CD4-positive, alpha-beta T cell treated with Interleukin-15 for 1 hour (primary cell): ENCODE measurements at places on chromosomes 13 and 19.

GRCh38 chr19:49585023-49585422 is 3.9 kb downstream of the PRRG2 start:
- DNase-seq, result no peak

DNA sequence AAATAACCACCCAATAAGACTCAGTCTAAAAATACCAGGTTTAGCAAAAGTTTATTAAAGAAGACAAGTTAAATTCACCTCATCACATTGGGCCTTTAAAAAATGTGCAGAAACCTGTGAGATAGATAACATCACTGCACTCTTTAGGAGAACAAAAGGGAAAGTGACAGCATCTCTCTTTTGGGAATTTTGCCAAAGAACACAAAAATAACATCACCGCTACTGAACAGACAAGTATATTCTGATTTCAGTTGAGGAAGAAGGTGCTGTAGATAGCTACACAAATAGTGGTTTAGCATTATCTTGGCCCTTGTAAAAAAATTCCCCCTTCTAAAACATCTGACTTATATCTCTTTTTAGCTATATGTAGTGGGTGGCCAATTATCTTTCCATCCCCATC is 244.7 kb downstream of the VWA8 start:
- DNase-seq, result no peak

- no peak for DNase-seq
Measured at GRCh38 chr13:73939071-73939380, 195.2 kb downstream of the KLF12 start.

- no peak for DNase-seq
Measured at GRCh38 chr13:99404005-99404755, 97.0 kb upstream of the GPR183 start.

DNA sequence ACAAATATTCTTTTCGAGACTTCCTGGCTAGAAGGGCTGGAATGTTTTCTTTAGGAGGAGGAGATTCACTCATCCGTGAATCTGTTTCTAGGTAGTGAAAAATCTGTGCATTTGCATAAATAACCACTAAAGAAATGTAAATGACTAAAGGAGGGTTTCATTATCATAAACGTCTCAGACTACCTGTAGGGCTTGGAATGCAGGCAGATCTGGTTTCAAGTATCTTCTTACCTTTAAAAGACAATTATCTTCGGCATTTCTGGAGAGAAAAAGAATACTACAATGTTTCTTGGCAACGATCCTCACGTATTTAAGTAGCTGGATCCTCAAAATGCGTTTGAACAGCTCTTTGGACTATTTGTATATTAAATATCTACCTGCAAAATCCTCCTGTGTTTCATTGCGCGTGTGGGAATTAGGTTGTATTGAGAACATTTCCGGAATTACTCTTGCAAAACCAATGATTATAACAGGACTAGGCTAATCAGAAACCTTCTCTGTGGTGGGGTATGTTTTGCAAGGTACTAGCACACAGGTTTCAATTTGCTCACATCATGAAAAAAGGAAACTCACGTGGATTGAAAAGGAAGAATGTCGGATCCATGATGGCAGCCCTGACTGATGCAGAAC is 291.1 kb upstream of the ARGLU1 start:
- no peak for DNase-seq

DNA sequence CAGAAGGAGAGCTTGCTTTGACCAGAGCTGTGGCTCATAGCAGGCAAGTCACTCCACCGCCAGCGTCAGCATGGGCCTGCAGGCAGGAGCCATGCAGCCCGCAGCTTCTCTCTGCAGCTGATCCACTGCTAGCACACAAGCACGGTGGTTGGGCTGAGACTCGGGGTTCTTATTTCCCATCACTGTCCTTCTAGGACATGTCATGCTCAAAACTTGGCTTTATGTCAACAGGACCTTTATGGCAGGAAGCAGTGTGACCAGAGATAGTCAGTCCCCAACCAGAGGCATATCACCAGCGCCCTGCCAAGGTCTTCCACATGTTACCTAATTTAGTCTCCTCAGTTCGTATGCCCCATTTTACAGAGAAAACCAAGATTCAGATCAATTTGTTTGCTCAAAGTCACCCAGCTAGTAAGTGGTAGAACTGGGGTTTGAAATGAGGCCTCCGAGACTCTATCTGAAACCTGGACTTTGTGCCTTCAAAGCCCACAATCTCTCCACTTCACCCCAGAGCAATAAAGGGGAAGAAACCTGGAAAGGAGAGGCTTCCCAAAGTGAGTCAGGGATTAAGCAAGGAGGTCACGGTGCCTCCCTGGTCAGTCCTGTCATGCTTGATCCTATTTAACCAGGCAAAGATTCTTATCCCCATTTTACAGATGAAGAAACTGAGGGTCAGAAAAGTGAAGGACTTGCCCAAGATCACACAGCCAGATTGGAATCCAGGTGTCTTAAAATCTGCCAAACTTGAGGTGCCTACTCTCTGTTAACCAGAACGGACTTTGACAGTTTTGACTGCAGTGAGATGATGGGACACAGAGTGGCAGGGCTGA is 5.1 kb downstream of the TMEM272 start:
- no peak for DNase-seq

DNA sequence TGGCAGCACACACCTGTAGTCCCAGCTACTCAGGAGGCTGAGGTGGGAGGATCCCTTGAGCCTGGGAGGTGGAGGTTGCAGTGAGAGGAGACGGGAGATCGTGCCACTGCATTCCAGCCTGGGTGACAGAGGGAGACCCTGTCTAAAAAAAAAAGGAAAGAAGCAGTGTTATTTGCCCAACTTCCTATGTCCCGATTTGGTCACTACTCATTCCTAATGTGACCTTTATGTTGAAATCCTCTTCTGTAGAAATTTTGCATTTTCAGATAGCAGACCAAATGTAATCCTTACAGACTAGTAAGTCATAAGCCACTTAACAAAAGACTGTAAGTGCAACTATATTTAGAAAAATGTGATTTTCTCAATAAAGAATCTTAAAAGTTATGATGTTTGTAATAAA is 18.2 kb upstream of the STK24 start:
- no peak for DNase-seq

- DNase-seq, result no peak
Measured at GRCh38 chr19:55229789-55230182, 1.2 kb upstream of the TMEM86B start.

- no peak for DNase-seq
Measured at GRCh38 chr19:49468199-49468598, 5.8 kb upstream of the FLT3LG start.

GRCh38 chr19:23971598-23971997 is 56.9 kb downstream of the ZNF726 start:
- DNase-seq, result no peak

- DNase-seq, result no peak
Measured at GRCh38 chr13:33817513-33817900, 442 bp upstream of the RFC3 start.

DNA sequence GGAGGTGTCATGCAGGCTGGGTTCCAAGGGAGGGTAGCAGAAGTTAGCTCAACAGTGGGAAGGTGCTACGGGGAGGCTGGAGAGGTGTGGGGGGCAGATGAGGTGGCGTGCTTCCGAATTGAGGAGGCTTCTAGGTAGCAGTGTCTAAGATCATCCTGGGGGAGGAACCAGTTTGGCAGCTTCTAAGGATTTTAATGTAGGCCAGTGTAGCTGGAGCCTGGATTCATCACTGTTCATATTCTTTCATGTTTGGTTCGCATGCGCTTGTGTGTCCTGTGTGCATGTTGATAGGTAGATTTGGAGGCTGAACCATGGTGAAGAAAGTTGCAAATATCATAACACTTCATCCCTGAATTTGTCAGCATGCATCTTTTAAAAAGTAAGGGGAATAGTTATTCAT is 86.7 kb downstream of the GPR12 start:
- DNase-seq, result no peak

DNA sequence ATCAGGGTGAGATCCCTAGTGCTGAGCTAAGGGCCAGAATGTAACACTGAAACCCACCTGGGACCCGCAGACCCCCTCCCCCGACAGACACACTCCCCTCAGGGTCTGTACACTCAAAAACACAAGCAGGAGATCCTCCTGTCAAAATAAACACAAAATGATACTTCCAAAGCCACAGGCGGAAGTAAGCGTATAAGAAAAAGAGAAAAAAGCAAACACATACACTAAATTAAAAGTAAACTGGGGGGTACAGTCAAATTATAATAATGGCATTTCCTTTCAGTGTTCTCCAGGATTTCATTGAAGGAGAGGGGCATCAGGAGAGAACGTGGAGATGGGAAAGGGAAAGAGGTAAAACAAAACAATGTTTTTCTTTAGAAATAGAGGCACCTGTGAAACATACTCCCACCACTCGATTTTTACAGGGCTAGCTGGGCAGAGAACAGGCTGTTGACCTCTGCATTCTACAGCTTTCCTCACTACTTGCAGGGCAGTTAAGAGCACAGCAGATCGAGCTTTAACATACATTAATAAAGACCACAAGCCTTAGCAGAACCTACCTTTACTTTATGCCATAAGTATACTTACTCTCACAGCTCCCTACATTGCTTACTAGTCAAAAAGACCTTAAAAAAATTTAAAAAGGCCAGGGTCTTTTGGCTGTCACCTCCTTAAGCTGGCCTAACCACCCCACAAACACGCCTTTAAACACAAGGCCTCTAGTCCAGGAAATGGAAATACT is 5.3 kb downstream of the ZIC5 start:
- DNase-seq, result no peak

DNA sequence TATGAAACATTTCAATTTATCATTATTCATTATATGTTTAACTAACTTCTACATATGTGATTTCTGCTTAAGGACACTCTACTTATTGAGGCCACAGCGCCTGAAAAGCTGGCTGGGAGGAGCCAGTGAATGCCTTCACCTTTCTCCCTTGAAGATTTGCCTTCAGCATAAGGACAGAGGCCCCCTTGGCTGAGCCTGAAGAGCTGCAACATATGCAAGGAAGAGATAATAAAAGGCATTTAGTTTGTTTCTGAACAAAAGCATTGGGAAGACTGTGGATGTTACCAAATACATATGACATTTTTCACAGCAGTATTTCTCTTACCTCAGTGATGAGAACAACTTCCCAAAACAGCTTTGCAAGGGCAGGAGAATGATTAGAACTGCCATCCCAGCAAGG is 92.1 kb downstream of the ABCC4 start:
- no peak for DNase-seq

- DNase-seq, result no peak
Measured at GRCh38 chr19:38839816-38840582, 8.4 kb upstream of the ECH1 start.

DNA sequence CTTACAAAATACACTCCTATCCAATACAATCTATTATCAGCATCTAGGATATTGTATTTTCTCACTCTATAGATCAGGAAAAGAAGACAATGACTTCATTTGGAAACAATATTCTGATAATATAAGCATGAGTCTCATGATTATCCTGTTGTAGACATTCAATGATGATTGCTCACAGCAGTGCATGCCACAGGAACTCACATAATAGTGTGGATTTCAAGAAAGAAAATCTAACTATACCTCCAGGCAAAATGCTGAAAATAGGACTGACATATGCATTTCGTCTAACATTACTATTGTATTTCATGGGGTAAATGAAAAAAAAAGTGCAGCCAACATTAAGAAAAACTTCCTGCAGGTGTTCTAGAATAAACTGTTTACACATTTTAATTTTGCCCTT is 122.6 kb downstream of the POSTN start:
- DNase-seq, result no peak

DNA sequence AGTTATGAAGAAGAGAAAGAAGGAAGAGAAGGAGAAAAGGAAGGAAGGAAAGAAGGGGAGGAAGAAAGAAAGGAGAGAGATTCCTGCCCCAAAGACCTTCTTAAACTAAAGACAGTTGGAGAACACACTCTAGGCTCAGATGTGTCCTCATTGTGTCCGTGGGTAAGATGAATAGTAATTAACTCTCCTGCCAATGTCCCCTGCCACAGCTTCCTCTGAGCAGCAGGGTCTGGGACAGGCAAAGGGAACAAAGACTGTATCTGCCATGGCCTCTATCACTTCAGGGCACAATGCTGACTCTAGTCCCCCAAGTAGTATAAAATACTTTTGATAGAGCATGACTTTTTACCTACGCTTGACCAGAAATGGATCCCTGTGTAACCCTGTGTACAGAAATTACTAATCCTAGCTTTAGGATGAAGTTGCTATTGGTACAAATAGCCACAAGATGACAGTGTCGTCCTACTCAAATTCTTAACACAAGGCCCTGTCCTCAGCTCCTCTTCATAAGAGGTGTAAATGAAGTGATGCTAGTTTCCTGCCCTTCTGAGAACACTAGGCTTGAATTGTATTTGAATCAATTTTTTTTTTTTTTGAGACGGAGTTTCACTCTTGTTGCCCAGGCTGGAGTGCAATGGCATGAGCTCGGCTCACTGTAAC is 186.2 kb upstream of the GPR12 start:
- DNase-seq, result no peak

DNA sequence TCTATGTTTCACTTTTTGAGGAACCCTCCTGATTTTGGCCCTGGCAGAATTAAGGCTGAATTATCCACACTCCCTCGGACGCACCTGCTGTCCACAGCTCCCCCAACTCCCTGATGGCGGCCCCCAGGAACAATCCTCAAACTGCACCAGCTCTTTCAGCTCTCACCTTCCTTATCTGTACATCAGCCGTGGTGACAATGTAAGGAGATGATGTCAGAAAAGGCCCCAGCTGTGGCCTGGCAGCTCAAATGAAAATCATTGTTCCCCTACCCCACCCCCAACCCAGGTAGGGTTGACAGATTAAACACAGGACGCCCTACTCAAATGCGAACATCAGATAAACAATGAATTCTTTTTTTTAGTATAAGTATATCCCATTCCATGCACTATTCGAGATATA is 35.0 kb upstream of the KLF2 start:
- no peak for DNase-seq

GRCh38 chr13:103859952-103860351 is 793.7 kb upstream of the SLC10A2 start:
- no peak for DNase-seq

- DNase-seq, result no peak
Measured at GRCh38 chr19:20513189-20513904, 52.2 kb downstream of the ZNF737 start.

- DNase-seq, result no peak
Measured at GRCh38 chr13:109899316-109899715, 112.9 kb upstream of the IRS2 start.

DNA sequence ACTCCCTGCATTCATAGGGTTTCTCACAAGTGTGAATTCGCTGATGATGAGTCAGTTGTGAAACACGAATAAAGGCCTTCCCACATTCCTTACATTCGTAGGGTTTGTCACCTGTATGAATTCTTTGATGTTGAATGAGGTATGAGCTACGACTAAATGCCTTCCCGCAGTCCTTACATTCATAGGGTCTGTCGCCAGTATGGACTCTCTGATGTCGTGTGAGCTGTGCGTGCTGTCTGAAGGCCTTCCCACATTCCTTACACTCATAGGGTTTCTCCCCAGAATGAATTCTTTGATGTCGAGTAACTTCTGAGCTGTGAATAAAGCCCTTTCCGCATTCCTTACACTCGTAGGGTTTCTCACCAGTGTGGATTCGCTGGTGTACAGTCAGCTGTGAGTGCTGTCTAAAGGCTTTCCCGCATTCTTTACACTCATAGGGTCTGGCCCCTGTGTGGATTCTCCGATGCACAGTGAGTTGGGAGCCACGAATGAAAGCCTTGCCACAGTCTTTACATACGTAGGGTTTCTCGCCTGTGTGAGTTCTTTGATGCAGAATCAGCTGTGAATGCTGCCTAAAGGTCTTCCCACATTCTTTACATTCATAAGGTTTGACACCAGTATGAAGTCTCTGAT is 30.5 kb upstream of the COX7A1 start:
- no peak for DNase-seq

GRCh38 chr13:107216046-107216755 is 648.3 kb upstream of the ARGLU1 start:
- no peak for DNase-seq

- DNase-seq, result no peak
Measured at GRCh38 chr13:76828316-76828741, 57.9 kb downstream of the KCTD12 start.
